ENCODE measurements at places on chromosomes 13 and 19.

DNA sequence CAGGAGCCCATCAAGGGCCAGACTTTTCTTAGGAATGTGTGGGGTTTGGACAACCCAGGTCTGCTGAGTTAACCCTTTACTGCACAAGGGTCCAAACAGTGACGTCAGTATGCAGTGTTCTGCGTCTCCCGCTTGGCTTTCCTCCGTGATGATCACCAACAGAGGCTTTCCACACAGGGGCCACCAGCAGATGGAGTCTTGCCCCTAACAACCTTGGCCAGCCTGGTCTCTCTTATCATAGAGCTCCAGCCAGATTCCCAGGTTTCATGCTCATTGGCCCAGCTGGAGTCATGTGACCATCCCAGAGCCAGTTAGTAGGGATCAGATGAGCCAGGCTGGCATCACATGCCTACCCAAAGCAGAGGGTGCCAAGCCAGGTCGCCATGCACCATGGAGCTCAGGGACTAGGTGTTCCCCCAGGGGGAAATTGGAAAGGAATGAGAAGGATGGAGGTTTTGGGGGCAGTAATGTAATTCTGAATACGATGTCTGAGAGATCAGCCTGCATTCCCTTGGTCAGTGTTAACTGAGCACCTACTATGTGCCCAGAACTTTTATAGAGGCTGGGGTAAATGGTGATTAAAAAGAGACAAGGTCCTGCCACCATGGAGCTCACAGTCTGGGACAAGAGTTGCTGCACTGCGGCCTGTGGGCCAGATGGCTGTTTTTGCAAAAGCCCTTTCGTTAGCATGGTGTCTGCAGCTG is 61.2 kb downstream of the MYH14 start:
- no peak for DNase-seq

DNA sequence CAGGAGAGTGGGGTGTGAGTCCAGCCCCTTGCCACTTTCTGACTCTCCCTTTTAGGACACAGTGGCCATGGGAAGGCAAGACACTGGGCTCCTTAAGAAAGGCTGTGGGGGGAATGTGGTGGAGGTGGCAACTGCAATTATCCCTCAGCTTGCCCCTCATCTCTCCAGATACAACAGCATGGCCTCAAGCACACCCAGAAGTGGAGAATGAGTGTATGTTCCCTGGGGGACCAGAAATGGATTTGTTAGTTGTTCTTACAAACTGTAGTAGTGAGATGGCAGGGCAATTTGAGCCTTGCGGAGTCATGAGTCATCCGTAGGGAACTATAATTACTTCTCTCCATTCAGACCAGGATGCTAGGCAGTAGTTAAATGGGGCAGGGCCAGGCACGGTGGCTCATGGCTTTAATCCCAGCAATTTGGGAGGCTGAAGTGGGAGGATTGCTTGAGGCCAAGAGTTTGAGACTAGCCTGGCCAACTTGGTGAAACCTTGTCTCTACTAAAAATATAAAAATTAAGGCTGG is 25.6 kb upstream of the CXCL17 start:
- no peak for DNase-seq

DNA sequence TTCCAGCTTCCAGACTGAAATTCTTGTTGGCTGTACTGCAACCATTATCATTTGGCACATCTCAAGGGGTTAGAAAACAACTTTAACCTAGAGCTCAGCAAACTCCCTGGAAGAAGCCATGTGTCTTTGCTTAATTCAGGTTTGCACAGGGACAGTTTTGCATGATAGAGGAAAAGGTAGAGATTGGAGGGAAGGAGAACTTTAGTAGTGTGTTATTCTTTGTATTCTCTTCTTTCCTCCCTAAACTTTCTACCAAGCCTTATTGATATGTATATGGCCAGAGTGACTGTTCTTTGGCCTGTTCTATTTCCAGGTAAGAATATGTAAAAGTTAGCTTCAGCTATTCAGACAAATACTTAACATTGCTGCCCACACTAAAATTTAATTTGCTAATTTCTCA is 53.1 kb downstream of the UGGT2 start:
- DNase-seq: no peak

- DNase-seq: no peak
These were observed 354 bp downstream of the CYP4F3 start for GRCh38 chr19:15640904-15641597.

- no peak for DNase-seq
These were observed 41.4 kb downstream of the UQCRFS1 start for GRCh38 chr19:29171525-29171924.

- DNase-seq: no peak
These were observed 70.7 kb downstream of the SPACA7 start for GRCh38 chr13:112446867-112447266.

GRCh38 chr19:11423164-11423790 is 4.2 kb upstream of the RGL3 start:
- no peak for DNase-seq

- DNase-seq: no peak
These were observed 11.1 kb upstream of the SHISA2 start for GRCh38 chr13:26062853-26063444.

- no peak for DNase-seq
These were observed 177.8 kb upstream of the NBEA start for GRCh38 chr13:34764246-34764645.

DNA sequence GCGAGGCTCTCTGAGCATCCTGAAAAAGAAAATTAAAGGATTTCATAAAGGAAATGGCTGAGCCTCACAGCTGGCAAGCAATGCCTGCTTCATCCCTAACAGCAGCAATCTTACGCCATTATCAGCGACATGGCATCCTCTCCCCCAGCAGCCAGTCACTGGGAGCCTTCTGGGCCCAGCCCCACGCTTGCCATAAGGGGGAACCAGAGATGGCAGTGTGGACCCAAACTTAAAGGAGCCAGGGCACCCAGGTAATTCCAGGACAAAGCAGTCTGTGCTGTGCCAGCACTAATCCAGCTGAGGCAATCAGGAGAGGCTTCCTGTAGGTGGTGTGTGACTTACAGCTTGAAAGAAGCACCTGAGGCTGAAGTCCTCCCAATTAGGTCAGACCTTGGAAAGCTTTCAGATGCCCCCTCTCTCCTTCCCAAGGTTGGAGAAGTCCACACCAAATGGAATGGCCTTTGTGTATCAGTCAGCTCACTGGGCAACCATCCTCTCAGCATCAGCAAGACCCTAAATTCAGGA is 10.3 kb downstream of the VSTM2B start:
- no peak for DNase-seq

DNA sequence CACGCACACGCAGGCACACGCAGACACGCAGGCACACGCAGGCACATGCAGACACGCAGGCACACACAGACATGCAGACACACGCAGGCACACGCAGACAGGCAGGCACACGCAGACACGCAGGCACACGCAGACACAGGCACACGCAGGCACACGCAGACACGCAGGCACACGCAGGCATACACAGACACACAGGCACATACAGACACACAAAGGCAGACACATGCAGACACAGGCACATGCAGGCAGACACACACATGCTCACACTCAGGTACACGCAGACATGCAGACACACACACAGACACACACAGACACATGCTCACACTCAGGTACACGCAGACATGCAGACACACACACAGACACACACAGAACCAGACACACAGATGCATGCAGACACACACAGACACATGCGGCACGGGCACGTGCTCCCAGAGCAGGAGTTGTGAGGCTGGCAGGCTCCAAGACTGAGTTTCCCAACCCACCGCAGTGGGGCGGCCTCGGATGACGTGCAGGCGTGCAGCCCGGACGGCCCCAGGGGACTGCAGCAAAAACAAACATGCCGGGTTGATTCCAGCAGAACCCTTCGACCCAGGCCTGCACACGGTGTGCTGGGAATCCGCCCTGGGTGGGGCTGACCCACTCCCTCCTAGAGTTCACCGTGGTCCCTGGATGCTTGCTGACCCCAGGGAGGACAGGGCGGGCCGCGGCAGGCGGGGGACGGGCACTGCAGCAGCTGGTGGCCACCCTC is 100.0 kb downstream of the GADD45B start:
- no peak for DNase-seq

DNA sequence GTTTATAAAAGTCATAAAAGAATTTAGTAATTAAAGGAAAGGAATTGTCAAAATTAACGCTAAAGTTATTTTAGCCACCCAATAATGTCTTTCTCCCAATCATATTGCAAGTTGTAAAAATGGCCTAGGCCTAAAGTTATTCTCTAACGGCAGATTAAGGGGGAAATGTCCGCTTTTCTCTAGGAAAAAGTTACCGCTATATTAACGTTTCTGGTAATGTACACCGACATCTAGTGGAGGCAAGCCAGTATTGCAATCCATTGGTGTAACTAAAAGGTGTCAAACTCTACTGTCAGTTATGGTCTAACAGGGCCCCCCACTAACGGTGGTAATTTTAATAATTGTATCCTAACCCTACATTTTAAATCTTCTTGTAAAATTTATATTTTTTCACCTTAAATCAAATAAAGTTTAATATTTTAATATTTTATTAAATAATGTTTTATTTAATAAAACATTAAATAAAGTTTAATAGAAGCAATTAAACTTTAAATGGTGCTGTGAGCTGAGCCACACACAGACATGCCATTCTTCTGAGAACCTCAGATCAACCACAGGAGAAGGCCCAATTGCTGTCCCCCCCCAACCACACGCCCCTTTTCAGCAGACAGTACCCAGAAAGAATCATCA is 35.9 kb upstream of the ZSCAN5A start:
- DNase-seq: peak; percentile 63

- no peak for DNase-seq
These were observed 870.3 kb upstream of the MIR17HG start for GRCh38 chr13:90477216-90477615.

GRCh38 chr13:76769271-76769791 is 116.9 kb downstream of the KCTD12 start:
- DNase-seq: no peak

GRCh38 chr13:45954836-45955800 is 97.4 kb downstream of the ZC3H13 start:
- DNase-seq: no peak

Data from T47D (cell line).